Stimulated activated CD4-positive, alpha-beta T cell treated with anti-CD3 and anti-CD28 coated beads, Interleukin-4, amount 100 ng/mL, for 24 hours (primary cell): ENCODE measurements at places on chromosomes 12 and 14.

- no peak for DNase-seq
These were observed 87.1 kb upstream of the ATF1 start for GRCh38 chr12:50676756-50677155.

DNA sequence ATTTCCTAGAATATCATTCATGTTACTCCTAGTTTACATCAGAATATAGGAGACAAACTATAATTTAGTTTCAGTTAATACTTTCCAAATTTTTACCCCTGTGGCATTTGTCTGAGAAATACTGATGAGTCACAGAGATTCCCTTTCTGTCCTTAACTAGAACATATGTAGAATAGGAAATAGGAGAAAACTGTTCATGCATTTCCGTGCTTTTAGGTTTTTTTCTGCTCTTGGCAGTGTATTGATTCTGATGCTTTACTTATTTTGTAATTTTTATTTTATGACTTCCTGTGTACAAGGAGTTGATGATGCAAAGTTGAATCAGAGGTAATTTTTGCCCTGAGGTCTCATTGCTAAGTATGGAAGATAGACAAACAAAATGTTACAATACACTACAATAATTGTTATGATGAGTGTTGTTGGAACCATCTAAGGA, 23.0 kb downstream of the MNAT1 start:
- no peak for DNase-seq

DNA sequence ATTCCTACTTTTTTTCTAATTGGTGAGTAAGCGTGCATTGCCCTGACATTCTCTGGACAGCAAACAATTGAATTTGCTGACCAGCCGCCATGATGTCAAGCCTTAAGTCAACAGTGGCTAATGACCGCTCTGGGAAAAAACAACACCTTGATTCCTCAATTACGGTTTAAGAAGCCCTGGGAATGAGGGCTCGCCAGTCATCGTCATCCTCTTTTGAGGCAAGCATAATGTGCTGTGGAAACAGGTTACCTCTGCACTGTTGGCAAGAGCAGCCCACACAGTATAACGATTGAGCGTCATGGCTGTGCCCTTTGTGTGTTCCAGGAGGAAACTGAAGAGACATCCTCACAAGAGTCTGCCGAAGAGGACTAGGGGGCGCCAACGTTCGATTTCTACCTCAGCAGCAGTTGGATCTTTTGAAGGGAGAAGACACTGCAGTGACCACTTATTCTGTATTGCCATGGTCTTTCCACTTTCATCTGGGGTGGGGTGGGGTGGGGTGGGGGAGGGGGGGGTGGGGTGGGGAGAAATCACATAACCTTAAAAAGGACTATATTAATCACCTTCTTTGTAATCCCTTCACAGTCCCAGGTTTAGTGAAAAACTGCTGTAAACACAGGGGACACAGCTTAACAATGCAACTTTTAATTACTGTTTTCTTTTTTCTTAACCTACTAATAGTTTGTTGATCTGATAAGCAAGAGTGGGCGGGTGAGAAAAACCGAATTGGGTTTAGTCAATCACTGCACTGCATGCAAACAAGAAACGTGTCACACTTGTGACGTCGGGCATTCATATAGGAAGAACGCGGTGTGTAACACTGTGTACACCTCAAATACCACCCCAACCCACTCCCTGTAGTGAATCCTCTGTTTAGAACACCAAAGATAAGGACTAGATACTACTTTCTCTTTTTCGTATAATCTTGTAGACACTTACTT, 138.9 kb downstream of the HMGA2 start:
- DNase-seq: no peak

GRCh38 chr14:20278414-20278813, 27.3 kb downstream of the TTC5 start:
- no peak for DNase-seq

GRCh38 chr12:101697197-101697929, at the start of gene CHPT1:
Gene CHPT1, plus strand, starts transcription at chr12:101697640. Its CDS starts 222 bp downstream, at chr12:101697862.
- DNase-seq: peak; percentile 52

GRCh38 chr14:35342489-35343010, 50.4 kb downstream of the PSMA6 start:
- DNase-seq: no peak

GRCh38 chr14:65016471-65016870, 29.8 kb downstream of the FNTB start:
- DNase-seq: no peak

- DNase-seq: no peak
These were observed 25.5 kb upstream of the EMP1 start for GRCh38 chr12:13170892-13171490.

DNA sequence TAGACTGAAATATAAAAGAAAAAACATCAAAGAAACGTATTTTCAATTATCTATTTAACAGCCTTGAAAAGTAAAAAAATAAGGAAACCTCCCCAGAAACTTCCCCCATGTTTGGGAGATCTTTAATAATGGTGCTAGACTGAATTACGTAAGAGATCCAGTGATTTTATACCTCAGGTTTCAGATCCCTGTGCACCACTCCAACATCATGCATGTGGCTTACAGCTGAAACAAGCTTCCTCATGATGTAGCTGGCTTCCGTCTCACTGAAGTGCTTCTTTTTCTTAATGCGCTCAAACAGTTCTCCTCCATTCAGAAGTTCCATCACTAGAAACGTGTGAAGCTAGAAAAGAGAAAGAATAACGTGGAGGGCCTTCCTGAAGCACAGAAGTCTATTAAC, 78.0 kb upstream of the TTC7B start:
- DNase-seq: no peak

DNA sequence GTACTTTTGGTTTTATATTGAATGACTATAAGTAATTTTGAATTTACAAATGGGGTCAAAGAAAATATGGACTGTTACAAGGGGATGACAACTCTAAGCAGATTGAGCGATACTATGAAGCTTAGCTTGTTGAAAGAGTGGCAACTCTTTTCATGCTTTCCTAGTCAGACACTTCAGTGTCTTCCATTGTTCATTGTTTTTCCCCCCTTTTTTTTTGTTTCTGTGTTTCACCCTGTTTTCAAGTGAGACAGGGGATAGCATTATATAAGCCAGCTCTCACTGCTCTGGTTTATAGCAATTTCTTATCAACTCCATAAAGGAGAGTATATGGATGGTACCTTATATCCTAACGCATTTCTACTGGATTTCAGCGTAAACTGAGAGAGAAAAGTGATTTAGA, 24.6 kb downstream of the PEBP1 start:
- no peak for DNase-seq

GRCh38 chr12:132194556-132194955, 50.3 kb downstream of the NOC4L start:
- DNase-seq: no peak

GRCh38 chr12:56593909-56594621, 36.1 kb downstream of the BAZ2A start:
- DNase-seq: peak; percentile 66

- peak; percentile 65 for DNase-seq
These were observed 505 bp downstream of the RASSF3 start for GRCh38 chr12:64610660-64611340.

GRCh38 chr14:33834466-33835260, 116.2 kb downstream of the EGLN3 start:
- no peak for DNase-seq

- peak; percentile 15 for DNase-seq
These were observed 46.2 kb downstream of the BCAT1 start for GRCh38 chr12:24902511-24903328.

GRCh38 chr12:7498809-7499208, 4.8 kb downstream of the CD163 start:
- DNase-seq: no peak

- DNase-seq: peak; percentile 56
These were observed at the start of gene SLC22A17 for GRCh38 chr14:23352506-23353432. Gene SLC22A17, minus strand, starts transcription at chr14:23352887.

- DNase-seq: no peak
These were observed 163.2 kb upstream of the CCDC198 start for GRCh38 chr14:57656853-57657252.

- no peak for DNase-seq
These were observed 81.4 kb downstream of the CRACR2A start for GRCh38 chr12:3671330-3672112.

GRCh38 chr12:78183824-78184223, 353.1 kb downstream of the NAV3 start:
- DNase-seq: no peak

- no peak for DNase-seq
These were observed 119.7 kb upstream of the MED13L start for GRCh38 chr12:116397148-116397547.

GRCh38 chr12:130714591-130715149, 1.4 kb downstream of the RIMBP2 start:
- no peak for DNase-seq

DNA sequence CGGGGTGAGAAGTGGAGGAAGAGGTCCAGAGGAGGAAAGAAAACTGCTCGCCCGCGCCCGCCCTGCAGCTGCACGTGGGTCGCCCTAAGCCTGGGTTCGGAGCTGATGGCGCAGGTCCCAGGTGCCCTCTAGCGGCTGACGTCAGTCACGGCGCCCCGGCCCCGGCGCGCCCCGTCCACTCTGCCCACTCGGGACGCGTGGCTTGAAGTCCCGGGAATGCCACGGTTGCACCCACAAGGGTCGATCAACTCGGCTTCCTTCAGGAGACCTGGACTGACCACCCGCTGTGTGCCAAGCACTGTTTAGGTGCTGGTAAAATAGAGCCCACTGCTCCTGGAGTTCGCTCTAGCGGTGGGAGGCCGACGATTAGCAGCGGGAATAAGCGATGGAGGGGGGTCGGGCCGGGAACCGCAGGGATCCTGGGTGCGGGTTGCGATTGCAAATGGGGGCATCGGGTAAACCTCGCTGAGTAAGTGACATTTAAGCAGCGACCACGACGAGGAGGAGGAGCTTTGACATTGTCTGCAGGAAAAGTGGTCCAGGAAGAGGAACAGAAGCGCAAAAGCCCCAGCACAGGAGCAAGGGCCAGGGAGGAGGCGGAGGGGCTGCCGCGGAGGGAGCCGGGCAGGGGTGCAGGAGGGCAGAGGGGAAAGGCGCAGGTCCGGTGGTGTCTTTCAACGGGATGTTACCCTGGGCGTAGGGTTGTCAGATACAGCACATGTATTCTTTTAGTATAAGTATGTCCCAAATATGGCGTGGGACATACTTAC, 5.1 kb upstream of the ZNF839 start:
- peak; percentile 83 for DNase-seq

DNA sequence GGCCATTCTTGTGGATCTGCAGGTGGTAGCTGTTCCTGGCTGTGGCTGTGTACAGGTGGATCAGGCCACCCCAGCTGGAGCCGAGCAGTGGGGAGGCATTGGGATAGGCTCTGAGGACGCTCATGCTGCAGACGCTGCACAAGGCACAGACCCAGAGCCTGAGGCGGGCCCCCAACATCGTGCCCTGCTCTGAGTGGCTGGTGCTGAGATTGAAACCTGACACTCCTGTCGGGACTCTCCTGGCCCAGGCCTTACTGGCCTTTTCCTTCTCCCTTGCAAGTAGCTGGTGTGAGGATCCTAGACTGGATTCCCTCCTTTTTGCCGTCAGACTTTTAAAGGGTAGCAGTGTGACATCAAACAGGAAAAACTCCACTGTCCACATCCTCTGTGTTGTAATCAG, at the start of gene FGF23:
FGF23 (minus strand) TSS at position 308 of the 400 bp plus-strand sequence; CDS start at position 178, 130 bp downstream.
- no peak for DNase-seq

- no peak for DNase-seq
These were observed 499 bp upstream of the PRKAG1 start for GRCh38 chr12:49019120-49019430.

DNA sequence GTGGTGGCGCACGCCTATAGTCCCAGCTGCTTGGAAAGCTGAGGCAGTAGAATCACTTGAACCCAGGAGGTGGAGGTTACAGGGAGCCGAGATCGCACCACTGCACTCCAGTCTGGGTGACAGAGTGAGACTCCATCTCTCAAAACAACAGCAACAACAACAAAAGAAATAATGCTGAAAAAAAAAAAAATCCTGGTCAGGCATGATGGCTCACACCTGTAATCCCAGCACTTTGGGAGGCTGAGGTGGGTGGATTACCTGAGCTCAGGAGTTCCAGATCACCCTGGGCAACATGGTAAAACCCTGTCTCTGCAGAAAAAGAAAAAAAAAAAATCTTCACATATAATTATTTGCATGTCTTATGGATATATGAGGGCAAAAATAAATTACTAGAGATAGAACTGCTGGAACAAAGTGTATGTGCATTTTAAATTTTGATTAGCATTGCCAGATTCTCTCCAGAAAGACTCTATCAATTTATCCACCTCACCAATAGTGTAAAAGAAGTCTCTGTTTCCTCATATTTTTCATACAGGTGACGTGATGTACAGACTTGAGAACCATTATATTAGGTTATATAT, 75.4 kb downstream of the ATXN2 start:
- no peak for DNase-seq
